ENCODE measurements at places on chromosomes 3 and 15.

DNA sequence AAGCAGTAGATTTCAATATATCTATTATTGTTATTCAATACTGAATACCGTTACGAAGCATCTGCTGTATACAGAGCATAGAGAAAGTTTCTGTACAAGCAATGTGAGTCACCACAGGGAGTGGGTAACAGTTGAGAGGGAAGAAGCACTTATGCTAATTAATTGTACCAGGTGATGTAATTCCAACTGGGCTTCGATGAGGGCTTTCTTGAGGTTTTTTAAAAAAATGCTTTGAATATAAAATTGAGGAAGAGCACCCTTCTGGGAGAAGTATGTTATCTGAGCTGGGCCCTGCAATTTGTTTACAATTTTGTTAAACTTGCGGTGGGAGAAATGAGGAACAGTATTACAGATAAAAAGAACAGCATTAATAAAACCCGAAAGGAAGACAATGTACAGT is 197.9 kb downstream of the TPRG1 start:
- no peak for DNase-seq

GRCh38 chr3:42014921-42015533 is 53.1 kb upstream of the ULK4 start:
- no peak for DNase-seq

- no peak for DNase-seq
Measured at GRCh38 chr3:59751606-59752005, 701.8 kb upstream of the CFAP20DC start.

- DNase-seq = no peak
Measured at GRCh38 chr3:188584162-188584529, 430.2 kb downstream of the LPP start.
